ENCODE measurements at places on chromosomes 3 and 15.

GRCh38 chr3:56135941-56136340, 332.3 kb downstream of the ERC2 start:
- DNase-seq: no peak

DNA sequence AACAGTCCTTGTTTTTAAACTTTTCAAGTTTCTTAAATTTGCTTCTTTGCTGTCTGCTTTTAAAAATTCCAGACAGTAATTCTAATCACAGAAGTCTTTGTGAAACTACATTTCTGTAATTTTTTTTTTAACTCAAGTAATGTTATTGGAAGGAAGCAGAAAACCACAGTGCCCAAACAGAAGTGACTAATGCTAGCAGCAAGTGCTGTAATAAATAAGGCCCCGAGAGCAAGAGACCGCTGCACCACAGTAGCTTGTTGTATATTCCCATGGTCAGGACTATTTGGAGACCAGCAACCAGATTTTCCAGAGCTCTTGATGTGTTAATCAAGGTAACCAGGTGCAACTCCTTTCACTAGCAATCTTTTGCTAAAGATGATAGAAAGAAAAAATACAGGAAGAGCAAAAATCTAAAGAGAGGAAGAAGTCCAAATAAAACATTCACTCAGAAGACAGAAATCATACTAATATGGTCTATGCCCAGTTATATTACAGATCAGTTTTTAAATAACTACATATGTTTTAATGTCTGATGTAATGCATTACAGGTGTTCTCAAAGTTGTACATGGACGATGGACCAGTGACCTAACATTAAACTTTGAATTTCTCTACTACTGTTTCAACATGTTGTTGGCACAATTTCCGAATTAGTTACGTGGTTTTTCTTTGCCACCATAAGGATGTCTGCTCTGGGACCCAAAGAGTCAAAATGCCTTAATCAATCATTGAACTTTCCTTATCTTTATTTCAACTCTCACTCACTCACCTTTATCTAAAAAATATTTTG, 36.4 kb downstream of the WWTR1 start:
- no peak for DNase-seq

GRCh38 chr3:156586905-156587759, 32.2 kb upstream of the SSR3 start:
- no peak for DNase-seq

GRCh38 chr3:158617982-158618875, 26.1 kb upstream of the GFM1 start:
- no peak for DNase-seq

GRCh38 chr3:48927928-48928327, 9.3 kb downstream of the ARIH2 start:
- no peak for DNase-seq

GRCh38 chr3:127787071-127787490, 35.2 kb downstream of the MGLL start:
- no peak for DNase-seq

Data from prostate gland (tissue), 2 donors.